ENCODE measurements at places on chromosomes 16 and 17.
A peak's percentile ranks its signal among the peaks of the same experiment; 100 is the strongest.

- DNase-seq, result no peak
Observed at GRCh38 chr16:69814561-69814960, 52.4 kb downstream of the WWP2 start.

DNA sequence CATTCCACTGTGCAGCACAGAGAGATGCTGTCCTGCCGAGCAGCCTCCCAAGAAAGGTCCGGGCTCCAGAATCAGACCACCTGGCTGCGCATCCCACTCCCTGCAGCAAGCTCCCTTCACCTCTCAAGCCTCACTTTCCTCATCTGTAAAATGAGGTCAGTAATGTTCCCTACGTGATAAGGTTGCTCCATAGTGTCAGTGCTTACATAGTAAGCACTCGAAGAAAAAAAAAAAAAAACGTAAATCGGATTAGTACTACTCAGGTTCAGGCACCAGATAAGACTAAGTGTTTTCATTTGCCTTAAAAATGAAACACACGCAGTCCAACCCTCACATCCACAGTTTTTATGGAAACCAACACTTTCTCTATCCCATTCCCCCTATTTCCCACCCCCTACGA, 76.7 kb downstream of the CCT6B start:
- DNase-seq, result no peak

DNA sequence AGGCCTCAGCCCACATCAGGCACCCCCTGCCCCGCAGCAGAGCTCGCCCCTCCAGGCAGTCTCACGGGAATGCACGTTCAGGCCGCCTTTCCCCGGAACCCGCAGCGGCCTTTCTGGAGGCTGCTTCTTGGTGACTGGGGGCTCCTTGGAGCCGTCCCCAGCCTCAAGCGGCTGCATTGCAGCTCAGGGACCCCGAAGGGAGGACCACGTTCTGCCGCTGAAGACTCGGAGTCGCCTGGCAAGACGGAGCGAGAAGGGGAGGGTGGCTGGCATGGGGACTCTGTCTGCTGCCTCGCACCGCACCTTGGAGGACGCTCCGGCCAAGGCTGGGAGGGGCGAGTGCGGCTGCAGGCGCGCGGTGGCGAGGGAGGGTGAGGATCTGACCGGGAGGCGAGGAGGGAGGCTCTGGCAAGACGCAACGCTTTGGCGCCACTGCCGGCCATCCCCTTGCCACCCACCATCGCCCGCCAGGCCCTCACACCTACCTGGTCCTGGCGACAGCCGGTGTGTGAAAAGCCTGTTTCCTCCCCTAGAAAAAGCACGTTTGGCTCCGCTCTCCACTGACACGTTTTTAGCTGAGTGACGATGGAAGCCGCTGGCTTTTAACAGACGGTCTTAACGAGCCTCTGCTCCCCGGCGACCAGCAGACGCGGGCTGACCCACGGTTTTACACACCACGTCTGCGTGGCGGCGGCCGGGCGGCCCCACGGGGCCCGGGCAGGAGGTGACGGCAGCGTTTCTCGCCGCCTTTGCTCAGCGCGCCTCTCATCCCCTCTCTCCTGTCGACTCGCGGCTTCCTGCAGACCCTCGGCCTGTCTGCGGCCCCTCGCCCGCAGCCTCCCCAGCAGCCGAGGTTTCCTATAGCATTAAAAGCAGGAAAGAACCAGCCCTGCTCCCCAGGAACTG, 16.7 kb upstream of the GNG13 start:
- no peak for DNase-seq

DNA sequence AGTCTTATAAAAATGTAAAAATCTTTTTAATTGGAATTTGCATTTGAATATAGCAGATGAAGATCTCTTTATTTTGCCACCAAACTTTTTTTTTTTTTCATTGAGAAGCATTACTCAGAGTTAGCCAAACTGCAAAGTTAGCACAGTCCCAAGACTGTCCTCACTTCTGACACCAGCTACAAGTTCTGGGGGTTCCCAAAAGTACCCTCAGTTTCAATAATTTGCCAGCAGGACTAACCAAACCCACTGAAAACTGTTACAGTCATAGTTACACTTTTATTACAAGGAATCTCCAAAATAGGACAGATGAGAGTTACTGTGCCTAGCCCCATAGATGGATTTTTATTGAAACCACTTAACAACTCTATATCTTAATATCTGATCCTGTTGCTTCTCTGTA, 144.1 kb downstream of the CHD9 start:
- no peak for DNase-seq

GRCh38 chr17:48499735-48500434, 30.9 kb downstream of the HOXB1 start:
- DNase-seq, result no peak

DNA sequence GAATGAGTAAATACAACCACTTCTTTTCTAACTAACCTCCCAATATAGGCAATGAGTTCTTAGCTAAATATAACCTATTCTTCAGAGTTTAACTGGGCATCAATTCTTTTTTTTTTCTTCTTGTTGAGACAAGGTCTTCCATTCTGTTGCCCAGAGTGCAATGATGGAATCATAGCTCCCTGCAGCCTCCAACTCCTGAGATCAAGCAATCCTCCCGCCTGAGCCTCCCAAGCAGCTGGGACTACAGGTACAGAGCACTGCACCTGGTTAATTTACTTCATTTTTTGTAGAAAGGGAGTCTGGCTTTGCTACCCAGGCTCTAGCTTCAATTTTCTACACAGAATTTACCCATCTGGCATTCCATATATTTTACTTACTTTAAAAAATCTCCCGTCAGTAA, 1.1 kb downstream of the METTL16 start:
- DNase-seq, result no peak

DNA sequence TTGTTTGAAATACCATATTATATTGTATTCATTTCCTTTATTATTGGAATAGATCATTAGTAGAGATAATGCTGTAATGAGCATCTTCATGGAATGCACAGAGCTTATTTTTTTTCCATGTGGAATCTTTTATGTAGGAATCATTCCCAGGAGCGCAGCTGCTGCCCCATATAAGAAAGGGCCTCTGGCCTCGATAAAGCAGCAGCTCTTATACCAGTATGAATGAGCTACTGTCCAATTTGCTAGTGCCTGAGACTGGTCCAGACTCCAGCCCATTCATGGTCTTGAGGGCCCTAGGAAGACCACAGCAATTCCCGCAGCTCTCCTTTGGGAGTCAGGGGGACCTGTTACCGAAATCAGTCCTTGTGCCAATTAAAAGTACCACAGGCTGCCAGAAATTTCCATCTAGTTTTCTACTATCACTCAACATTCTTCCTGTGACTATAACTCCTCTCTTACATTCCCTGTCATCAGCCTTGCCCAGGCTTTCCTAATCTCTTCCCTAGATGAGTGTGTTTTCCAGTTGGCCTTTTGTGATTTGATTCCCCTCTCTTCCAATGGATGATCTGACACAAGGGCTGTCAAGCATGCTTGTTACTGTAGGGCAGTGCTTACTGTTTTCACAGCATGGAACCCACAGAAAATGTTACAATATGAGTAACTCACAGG, 1.9 kb downstream of the ZNF843 start:
- no peak for DNase-seq

DNA sequence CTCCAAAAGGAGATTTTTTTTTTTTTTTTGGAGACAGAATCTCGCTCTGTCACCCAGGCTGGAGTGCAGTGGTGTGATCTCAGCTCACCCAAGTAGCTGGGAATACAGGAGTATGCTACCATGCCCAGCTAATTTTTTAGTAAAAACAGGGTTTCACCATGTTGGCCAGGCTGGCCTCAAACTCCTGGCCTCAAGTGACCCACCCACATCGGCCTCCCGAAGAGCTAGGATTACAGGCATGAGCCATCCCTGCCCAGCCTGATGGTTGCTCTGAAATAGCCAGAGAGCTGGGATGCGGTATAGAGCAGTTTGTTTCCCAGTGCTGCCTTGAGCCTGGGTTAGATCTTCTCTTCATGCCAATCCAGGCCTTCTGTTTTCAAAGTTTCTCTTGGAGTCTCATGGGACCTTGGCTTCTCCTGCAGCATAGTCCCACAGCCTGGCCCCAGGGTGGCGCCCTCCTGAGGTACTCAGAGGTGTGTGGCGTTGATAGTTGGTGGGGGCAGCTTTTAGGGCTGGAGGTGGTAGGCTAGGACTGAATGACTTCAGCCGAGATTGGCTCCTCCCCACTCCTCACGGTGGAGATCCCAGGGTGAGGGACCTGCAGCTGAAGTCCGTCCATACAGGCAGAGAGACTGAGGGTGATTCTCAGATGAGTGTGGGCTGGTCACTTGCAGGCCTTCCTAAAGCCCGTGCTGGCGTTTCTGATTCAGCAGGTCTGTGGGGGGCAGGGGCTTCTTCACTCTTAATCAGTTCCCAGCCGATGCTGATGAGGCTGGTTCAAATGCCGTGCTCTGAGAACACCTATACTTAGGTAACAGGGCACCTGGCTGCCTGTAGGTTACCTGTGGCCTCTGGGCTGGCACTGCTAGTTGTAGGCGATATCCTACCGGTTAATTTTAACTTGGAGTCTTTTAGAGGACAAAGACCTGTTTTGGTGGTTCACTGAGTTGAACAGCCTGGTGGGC, 52.0 kb downstream of the TNFRSF13B start:
- DNase-seq, result no peak

GRCh38 chr16:57953857-57954256, 17.1 kb downstream of the CNGB1 start:
- DNase-seq, result no peak

- DNase-seq, result peak; percentile 47
Observed at GRCh38 chr16:57592591-57593003, 35.8 kb upstream of the ADGRG1 start.

DNA sequence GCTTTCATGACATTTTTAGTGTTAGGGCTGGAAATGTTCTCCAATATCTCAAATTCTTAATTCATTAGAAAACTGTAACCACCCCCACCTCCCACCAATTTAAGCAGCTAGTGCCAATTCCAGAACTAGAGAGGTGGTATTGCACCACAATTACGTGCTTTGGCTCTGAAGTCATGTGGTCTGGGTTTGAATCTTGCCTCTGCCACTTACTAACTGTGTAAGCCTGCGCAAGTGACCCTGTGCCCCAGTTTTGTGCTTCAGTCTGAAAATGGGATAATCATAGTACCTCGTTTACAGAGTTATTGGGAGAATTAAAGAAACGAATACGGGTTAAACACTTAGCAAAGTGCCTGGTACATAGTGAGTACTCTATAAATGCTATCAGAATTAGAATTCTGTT, 14.2 kb upstream of the MPHOSPH6 start:
- no peak for DNase-seq

DNA sequence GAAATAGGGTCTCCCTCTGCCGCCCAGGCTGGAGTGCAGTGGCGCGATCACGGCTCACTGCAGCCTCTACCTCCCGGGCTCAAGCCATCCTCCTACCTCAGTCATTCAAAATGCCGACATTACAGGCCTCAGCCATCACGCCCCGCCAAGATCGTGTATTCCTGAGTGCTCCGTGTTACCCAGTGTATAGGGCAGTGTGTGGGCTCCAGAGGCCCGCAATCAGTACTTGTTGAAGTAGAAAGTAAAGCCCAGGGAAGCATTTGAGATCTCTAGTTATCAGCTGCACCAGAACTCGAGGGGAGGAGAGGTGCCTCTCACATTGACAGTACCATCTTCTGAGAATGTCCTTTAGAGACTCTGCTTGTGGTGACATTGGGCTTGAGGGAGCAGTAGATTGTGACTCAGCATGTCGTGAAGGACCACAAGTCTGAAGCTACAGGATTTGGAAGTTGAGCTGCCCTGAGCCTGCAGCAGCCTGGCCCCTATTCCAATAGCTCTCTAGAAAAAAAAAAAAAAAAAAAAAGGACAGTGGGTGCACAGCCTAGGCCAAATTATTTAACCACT, 1.1 kb upstream of the PRPSAP1 start:
- peak; percentile 8 for DNase-seq

- DNase-seq, result no peak
Observed at GRCh38 chr16:27531186-27531585, 18.5 kb downstream of the GTF3C1 start.

GRCh38 chr16:84190731-84191388, at the start of gene ADAD2:
Gene ADAD2, plus strand, starts transcription at chr16:84191157. Its CDS starts 74 bp downstream, at chr16:84191231.
- no peak for DNase-seq

DNA sequence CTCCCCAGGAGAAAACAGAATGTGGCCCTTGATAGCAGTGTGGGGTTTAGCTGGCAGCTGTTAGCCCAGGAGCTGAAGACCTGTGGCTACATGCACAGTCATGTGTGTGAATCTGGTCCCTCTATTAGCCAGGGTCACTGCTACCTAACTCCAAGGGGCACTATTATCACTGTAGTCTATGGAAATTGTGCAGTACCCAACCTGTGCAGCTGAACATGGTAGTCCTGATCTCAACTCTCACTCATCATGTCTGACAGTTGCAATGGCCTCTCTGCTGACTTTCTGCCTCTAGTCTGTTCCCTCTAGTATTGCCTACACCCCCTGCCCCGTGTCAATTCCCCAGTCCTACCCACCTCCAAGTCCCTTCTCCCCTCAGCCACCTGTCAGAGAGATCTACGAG, 67.4 kb downstream of the RAB11FIP4 start:
- DNase-seq, result no peak

DNA sequence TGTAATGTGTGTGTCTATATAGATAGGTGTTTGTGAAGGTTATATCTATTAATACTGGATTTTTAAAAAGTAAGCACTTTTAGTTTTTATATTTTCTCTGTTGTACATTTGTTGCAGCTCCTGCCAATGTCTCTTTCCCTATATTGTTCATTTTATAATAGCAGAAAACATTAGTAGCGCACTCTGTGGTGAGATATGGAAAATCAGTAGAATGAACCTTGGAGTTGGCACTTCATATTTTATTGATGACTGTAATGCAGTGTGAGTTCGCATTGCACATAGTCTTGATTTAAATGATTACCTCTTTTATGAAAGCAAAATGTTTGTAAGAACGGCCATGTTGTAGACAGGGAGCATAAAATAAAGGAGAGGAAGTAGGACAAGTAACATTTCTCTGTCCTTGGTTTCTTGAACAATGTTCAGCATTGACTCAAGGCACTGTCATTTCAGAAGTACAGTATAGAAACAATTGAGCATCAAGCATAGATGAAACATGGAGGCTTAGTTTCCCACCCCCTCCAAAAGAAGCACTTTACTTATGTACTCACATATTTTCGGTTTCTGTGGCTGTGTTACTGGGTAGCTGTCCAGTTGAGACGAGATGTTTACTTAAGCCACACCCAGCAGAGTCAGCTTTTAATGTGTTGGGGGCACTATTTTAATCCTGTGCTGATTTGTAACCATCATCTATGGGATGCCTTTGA, 74.0 kb downstream of the TANC2 start:
- DNase-seq, result no peak

GRCh38 chr17:43396491-43397060, 2.2 kb upstream of the ARL4D start:
- DNase-seq, result no peak

- no peak for DNase-seq
Observed at GRCh38 chr17:29621751-29622194, 939 bp downstream of the CORO6 start.

- DNase-seq, result no peak
Observed at GRCh38 chr17:2057175-2057759, 2.4 kb downstream of the HIC1 start.

Measured in KG1 (cell line).